ENCODE measurements at places on chromosomes 13 and 19.

- no peak for DNase-seq
Measured at GRCh38 chr19:49084206-49085019, 838 bp upstream of the SNRNP70 start.

GRCh38 chr13:96817336-96817941 lies 176.8 kb downstream of the OXGR1 start:
- no peak for DNase-seq

DNA sequence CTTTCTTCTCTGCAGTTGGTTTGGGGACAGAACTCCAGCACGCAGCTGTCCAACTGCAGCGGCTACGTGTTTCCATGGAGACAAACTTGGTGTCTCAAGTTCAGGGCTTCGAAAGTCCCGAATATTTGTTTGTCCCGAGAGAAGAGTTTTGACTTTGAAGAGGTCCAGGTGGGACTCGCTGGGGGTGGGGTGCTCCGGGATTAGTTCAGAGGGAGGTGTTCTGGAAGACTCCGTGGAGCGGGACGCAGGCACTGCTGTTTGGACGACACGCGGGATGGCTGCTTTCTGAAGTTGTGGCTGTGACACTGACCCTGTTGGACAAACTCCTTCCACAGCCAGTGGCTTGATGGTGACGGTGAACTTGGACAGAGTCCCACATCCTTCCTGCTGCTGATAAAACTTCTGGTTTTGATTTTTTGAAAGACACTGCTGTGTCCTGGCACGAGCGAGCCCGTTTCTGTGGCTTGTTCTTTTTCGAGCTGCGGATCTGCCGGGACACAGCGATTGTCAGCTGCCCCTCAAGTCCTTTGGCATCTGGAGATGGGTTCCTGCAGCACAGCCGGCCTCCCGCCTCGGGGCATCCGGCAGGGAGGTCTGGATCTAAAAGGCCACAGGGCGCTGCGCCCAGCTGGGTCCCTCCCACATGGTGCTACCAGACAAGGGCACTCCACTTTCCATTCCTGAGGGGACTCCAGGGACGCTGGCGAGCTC lies 15.9 kb upstream of the RANBP3 start:
- no peak for DNase-seq

DNA sequence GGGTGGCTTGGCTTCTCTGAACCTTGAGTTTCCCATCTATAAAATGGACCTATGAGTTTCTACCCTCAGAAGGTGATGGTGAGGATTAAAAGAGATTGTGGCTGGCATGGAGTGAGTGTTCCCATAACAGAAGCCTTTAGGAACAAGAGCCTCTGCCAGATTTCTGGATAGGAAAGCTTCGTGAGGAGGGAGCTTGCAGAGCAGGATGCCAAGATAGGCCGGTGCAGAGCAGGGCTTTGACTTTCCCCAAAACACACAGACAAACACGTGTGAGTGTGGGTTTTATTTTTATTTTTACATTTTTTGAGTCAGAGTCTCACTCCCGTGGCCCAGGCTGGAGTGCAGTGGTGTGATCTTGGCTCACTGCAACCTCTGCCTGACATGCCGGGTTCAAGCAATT lies 3.7 kb upstream of the CNN1 start:
- no peak for DNase-seq

GRCh38 chr19:32098968-32099367 lies 246.4 kb upstream of the ZNF507 start:
- DNase-seq = no peak

DNA sequence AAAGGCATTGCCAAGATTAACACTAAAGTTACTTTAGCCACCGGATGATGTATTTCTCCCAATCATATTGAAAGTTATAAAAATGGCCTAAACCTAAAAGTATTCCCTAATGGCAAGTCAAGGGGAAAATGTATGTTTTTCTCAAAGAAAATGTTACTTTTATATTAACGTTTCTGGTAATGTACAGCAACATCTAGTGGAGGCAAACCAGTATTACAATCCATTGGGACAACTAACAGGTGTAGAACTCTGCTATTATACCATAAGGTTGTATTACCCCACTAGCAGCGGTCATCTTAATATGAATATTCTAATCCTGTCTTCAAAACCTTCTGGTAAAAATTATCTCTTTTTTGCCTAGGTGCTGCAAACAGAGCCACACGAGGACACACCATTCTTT lies 69.2 kb downstream of the ZNF100 start:
- no peak for DNase-seq

DNA sequence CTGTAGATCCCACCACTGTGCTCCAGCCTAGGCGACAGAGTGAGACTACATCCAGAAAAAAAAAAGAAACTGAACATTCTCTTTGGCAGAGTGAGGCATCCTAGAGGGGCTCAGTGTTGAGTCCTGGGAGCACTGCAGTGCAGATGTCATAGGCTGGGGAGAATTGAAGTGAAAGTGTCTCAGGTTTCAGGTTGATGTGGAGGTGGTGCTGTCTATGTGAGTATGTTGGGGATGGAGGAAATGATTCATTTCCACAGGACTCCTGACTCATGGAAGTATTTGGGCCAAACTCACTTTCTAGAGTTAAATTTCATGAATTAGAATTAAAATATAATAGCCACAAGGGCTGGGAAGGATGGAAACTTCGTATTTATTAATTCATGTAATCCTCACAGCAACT lies 134.4 kb upstream of the TSC22D1 start:
- DNase-seq = no peak

DNA sequence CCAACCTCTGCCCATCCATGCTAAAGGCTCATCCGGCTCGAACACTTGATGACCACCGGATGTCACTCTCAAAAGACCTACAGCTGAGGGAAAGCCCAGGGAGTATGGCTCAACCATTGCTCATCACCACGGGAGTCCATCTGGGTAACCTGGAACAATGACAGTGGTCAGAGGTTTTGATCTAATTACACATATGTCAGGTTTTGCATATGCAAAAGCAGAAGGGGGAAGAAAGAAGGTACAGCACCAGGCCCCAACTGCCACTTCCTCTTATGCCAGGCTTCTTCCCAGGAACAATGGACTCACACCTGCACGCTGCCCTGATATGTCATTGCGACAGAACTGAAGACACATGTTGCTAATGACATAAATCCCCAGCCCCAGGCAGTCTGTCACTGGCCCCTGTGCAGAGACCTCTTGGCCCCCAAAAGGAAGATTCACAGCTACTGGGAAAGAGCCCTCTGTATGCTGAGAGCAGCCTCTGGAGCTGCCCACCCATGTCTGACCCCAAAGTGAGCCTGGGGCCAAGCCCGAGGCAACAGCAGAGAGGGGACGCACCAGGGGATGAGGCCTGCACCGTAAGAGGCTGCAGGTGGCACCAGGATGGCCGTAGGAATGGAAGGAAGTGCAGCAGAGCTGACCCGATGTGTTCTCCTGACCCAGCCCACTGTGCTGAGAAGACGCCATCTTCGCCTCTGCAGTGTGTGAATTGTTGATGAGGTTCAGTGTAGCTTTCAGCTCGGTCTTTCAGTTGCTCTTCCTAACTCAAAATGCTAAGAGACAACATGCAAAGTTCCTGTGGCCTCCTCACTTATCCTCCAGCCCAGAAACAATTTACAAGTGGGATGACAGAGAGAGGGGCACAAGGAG lies 26.3 kb downstream of the EPS15L1 start:
- DNase-seq = no peak

DNA sequence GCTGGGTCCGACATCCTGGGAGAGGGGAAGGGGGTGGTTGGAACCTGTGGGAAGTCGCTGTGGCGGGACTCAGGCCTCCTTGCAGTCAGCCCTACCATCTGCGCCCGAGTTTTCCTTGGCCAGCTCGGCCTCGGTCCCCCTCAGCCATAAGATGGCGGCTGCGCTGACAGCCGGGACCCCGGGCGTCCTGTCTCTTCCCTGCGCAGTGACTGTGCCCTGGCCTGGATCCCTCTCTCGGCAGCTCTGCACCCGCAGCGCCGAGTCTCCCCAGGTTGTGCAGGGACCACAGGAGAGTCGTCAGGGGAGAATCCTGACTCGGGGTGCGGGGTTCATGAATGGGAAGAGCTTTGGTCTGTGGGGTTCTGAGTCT lies 345 bp downstream of the ZNF257 start:
- peak; percentile 0 for DNase-seq

- no peak for DNase-seq
Measured at GRCh38 chr19:57338877-57339276, 12.2 kb upstream of the ZNF304 start.
